ENCODE measurements at places on chromosomes 12 and 14.

DNA sequence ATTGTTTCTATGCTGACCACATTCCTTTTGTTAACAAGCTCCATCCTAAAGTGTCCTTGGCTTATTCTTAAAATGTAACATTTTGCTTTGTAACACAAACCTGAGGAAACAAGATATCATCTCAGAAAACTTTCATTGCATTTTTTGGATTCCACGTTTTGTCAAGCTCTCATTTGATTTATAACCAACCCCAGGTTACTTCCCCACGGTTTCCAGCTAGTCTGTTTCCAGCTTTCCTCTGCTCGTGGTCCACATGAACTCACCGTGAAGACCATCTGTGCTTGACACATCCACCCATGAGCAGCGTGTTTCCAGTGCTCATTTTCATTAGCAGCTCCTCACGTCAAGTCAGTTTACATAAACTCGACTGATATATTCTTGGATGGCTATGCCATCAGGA is 6.4 kb upstream of the NKX2-8 start:
- DNase-seq: no peak

GRCh38 chr12:21710958-21711775 is 53.5 kb upstream of the LDHB start:
- no peak for DNase-seq

- DNase-seq: no peak
Measured at GRCh38 chr14:29262979-29263378, 496.4 kb downstream of the FOXG1 start.

- DNase-seq: no peak
Measured at GRCh38 chr12:88897723-88898122, 317.5 kb upstream of the KITLG start.

DNA sequence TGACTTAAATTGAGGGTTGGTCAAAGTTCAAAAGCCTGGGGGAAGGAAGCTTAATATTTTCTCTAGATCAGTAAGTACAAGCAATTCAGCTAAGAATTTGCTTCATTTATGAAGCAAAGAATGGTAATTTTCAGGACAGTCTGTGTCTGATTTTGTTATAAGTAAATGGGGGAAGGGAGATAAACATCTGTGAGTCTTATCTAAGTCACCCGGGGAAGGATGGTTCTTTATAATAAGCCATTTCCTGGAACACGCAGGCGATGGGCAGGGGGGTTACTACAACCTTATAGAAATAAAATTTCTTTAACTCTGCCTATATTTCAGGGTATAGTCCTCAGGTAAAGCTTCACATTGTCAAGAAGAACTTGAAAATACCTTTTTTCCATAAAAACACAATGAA is 42.9 kb downstream of the HELB start:
- no peak for DNase-seq

DNA sequence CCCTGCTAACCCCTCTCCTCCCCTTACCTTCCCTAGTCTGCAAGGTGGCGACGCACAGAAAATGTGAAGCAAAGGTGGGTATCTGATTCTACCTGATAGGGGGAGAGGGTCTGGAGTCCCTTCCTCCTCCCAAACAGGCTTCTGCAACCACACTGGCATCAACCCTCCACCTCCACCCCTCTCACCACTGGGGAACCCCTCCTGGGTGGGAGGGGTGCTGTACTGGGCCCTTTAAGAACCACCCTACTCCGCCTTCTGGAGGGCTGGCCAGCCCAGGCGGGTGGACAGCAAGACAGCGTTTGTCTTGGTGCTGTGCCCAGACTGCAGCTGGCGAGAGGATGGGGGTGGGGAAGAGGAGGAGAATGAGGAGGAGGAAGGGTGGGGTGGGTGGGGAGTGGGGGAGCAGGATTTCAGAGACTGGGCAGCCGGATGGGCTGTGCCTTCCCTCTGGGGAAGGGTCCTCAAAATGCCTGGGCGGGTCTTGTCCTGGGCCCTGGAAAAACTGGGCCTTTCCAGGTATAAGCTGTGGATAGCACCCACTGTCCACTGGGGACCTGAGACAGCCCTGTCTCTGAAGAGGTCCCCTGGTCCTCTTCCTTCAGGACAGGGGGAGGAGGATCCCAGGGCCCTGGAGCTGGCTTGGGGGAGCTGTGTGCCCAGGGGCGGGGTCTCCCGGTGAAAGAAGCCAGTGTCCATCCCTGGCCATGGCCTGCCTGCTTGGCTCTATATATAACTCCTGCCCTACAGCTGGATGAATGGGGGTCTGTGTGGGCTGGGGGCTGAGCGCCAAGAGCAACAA is 2.8 kb downstream of the TNS2 start:
- DNase-seq: no peak

- DNase-seq: no peak
Measured at GRCh38 chr12:121857322-121858246, 1.1 kb downstream of the HPD start.

GRCh38 chr12:46770501-46771183 is 55.2 kb downstream of the SLC38A4 start:
- DNase-seq: no peak

GRCh38 chr14:36316131-36316530 is 4.3 kb downstream of the MBIP start:
- no peak for DNase-seq

DNA sequence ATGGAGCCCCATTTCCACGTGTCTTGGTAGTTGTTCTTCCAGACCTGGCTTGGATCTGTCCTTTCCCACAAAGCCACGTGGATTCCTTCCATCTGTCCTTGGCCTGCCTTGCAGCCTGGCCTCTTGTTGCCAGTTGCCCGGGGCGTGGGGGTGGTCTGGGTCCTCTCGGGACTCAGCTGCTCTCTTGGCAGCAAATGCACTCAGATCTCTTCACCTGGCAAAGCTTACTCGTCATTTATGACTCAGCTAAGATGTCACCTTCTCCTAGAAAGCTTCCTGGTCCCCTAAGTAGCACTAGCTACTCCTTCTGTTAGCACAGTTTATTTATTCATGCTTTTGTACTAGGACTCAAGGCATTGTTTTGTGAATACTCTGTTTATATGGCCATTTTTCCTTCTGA is 13.6 kb downstream of the PLEKHG3 start:
- DNase-seq: no peak

DNA sequence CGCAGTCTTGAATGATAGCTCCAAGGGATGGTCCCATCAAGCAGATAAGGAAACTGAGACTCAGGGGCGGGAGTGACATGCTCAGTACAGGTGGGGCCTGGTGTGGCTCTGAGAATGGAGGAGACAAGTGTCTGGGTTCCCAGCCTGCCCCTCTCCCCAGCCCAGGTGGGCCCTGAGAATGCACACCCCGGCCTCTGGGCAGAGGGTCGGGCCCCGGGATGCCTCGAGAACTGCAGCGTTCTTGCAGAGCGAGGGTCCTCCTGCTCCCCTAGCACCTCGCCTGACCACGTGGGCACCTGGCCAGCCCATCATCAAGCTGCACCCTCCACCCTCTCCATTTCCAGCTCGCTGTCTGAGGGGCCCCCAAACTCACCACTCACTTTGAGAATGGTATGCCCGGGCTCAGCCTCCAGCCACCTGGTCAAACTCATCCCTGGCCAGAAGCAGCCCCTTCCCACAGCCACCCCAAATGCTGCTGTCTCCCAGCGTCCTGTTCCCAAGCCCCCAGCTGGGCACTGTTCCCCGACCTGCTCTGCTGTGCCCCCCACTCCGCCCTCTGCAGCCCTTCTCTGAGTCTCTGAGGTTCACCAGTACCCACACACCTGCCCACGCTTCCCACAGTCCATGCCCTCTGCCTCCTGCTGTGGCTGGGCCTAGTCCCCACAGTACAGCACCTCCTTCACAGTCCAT is 44.3 kb downstream of the CYP46A1 start:
- DNase-seq: no peak

DNA sequence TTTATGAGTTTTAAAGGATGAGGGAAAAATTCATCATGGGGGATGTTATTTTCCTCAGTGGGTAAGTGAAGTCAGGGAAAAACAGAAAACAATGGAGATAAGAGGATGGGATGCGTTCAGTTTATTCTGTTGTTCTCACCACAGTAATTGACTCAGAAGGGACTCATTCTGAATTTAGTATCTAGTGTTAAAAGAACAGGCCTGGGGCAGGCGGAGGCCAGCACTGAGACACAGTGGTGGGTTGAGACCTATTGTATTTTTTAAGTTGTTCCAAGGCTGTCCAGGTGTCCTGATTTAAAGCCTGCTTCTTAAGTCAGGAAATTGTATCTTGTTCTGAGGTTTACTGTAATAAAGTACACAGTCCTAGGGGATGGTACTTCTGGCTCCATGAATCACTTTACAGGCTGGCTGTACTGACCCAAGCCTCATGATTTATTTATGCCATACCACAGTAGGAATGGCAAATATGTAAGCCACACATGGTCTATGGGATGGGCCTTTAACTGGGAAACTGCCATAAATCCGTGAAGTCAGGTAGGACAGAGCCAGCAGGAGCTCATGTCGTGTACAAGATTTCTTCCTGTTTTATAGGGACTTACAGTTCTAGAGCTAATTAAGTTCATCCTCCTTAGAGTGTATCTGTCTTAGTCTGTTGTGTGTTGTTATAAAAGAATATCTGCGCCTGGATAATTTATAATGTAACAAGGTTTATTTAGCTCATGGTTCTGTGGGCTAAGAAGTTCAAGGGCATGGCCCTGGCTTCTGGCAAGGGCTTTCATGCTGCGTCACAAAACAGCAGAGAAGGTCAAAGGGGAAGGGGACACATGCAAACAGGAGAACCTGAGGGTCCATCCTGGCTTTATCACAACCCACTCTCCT is 244.1 kb downstream of the FBXL14 start:
- no peak for DNase-seq

- no peak for DNase-seq
Measured at GRCh38 chr14:65431951-65432350, 19.4 kb downstream of the FUT8 start.

DNA sequence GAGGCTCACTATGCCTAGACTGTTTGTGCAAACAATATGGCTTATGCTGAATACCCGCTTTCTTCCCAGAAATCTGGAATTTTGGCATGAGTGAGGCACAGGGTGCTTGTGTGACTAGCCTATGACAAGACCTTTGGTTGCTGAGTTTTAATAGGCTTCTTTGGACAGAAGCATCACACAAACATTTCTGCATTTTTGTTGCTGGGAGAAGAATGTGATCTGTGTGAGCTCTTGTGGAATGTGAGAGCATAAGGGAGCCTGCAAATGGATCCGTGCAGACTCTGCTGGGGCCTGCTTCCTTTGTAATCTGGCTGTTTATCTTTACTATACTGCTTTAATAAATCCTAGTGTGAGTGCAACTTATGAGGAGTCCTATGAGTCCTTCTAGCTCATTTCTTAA is 83.0 kb upstream of the ZDHHC17 start:
- no peak for DNase-seq

GRCh38 chr12:57334219-57334618 is 83.2 kb upstream of the STAC3 start:
- DNase-seq: no peak

GRCh38 chr14:61526405-61527312 is 168.7 kb upstream of the HIF1A start:
- DNase-seq: no peak

DNA sequence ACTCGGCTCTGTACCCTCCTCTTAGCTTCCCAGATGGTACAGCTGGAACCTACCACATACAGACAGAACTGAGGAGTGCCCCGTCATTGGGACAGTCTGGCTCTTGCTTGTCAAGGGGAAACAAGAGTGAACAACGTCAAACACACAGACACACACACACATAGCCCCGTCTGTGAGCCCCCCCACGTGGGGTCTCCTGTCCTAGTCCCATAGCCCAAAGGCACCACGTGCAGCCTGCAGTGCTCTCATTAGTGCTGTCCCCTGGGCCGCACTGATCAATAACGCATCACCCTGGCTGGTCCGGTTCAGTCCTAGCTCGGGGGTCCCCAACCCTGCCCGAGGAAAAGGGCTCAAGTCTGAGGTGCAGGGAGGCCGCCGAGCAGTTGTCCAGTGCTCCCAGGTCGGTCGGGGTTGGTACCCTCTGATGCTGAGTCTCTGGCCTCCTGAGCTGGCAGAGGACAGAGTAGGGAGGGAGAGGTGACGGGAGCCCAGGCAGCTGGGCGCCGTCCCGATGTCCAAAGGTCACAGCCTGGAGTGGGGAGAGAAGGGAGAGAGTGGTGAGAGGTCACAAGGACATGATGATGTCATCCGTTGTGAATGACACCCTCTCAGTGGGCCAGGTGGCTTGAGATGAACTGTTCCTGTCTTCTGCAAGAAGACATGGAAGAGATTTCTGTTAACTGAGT is 105.4 kb upstream of the NOS1 start:
- DNase-seq: no peak

- no peak for DNase-seq
Measured at GRCh38 chr14:84894254-84894653, 635.7 kb upstream of the FLRT2 start.

DNA sequence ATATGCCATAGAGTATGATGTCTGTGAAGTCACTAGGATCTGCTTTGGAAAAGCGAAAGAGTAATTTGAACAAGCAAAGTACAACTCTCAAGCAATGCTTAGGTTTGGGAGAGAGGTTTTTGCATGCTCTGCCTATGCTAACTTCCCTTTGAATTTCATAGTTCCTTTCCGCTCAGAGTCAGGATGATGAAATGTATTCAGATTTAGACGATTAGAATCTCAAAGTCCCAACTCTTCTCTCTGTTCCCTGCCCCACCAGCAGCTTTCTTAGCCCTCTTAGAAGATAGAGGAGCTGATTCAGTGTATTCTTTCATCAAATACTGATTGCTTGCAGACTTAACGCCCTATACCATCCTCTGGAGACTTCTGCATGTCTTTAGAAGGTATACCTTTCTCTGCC is 11.5 kb downstream of the RAB5B start:
- DNase-seq: no peak

- no peak for DNase-seq
Measured at GRCh38 chr12:84464616-84465015, 448.0 kb downstream of the SLC6A15 start.

GRCh38 chr12:32891956-32892355 is 4.6 kb downstream of the PKP2 start:
- DNase-seq: no peak

DNA sequence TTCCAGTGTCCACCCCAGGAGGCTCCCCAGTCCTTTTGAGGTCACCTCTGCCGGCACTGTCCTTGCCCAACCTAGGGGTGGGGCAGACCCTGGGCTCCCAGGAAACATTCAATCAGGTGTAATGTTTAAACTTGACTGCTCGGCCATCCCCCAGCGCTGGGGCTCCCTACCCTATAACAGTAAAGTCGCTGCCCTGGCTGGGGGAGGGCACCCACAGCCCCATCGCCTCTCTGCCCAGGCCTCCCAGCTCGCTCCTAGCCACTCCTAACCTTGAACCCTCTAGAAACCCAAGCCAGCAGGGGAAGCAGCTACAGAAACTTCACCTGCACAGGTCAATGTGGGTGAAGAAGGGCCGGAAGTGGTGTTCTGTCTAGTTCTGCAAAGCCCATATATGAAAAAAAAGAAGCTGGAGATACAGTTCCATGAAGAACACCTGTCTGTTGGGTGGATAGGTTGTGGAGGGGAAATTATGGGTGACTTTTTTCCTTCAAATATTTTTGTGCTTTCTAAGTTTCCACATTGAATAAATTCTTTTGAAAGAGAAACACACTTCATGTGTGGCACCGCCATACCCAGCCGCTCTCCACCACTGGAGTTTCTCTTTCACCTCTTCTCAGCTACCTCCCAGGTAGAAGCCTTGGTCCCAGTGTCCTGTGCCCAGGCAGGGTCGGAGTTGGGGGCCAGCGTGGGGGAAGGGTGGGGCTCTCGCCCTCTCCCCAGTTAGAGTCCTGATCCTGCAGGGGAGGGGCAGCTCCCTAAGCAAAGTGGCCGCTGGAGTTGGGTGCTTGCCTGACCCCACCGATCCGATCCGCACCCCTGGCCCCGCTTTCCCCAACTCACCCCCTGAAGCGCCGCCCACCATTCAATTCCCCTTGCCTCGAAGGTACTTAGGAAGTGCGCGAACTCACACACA is 1.1 kb downstream of the CLMN start:
- no peak for DNase-seq

Measured in GDM1 (cell line).